Amygdala (tissue), 56 donors: ENCODE measurements at places on chromosomes 2 and 18.

DNA sequence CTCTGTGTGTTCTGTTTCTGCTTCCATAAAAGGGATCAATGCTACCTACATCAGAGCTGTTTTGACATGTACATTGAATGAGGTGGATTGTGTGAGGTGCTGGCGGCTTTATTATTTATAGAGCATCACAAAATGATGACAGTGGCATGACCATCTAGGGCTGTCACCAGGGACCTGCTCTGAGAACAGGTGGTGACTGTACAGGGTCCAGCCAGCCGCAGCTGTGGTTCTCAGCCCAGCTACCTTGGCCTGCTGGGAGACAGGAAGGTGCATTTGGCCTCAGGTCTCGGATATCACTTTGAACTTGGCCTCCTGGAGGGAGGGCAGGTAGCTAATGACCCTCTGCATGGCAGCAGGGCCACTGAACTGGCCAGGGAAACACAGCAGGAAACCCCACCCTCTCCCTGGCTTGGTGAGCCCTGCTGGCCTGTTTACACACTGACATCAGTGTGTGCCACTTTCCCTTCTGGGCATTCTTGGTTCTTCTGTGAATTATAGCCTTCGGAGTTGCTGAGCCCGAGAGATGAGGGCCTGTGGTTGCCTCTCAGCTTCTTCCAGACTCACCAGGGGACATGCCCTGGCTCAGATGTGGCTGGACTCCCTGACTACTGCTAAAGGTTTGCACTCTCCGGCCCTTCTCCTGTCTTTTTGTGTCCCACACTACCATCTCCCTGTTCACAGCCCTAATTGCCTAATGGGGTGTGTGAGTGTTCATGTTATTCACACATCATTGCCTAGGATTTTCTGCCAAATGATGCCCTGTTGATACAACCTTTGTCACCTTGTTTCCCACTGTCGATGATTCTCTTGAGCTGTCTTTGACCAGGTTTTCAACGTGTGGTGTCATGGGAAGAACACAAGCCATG, 109.2 kb upstream of the RAB12 start:
- DNase-seq = no peak

DNA sequence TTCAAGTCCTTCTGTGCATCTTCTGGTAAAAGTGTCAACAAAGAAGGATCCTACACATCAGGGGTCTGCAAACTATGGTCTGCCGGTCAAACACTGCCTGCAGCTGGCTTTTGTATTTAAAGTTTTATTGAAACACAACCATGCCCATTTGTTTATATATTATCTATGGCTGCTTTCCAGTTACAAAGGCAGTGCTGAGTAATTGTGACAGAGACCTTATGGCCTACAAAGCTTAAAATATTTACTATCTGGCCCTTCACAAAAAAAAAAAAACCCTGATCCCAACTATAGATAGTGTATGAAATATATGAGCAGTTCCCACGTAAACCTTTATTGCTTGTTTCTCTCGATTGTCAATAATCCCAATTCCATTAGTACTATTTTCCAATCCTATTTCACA, 101.4 kb downstream of the RBMS1 start:
- DNase-seq = no peak

GRCh38 chr18:77016936-77017335, 115.6 kb downstream of the MBP start:
- DNase-seq = peak; percentile 94

- no peak for DNase-seq
These were observed 21.6 kb upstream of the TRIB2 start for GRCh38 chr2:12694990-12695774.

GRCh38 chr2:240364582-240364960, 70.9 kb upstream of the GPC1 start:
- no peak for DNase-seq

- DNase-seq = no peak
These were observed 17.8 kb upstream of the SPAG16 start for GRCh38 chr2:213266421-213266820.
